Keratinocyte (primary cell): ENCODE measurements at places on chromosomes 6 and 20. TPM values are rescaled to one million over a fixed set of nuclear protein-coding genes. Genes with fewer than 3 reads are reported as not detected.

DNA sequence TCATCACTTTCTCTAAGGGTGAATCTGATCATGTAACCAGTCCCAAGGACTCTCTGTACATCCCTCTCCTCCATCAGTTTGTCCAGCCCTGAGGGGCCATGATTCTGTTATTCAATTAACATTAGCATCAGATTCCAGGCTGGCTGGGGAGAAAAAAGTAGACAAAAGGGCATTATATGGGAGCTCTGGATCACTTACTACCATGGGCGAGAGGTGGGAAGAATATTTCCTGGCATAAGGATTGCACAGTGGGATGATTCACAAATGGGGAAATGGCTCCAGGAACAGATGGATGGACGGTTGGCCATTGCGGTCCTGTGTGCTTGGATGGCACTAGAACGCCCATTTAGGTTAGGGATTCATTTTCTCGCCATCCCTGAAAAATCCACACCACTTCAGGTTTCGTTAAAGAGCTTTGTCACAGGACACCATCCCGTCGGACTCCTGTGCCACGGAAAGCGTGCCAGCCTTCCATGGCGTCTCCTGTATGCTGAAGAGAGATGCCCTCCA is 112.6 kb downstream of the THBS2 start:
- no peak overlapping the region for H3K27ac ChIP-seq
- no peaks in the 10 kb centered on the region for H3K36me3 ChIP-seq
- DNase-seq: no peak
- no peak overlapping the region for H3K4me3 ChIP-seq
- peaks cover 11% of the 10 kb centered on the region for H3K27me3 ChIP-seq
- H3K4me1 ChIP-seq: no peaks in the 10 kb centered on the region

- H3K4me1 ChIP-seq: peaks cover 28% of the 10 kb centered on the region
- no peak for DNase-seq
- H3K27me3 ChIP-seq: no peaks in the 10 kb centered on the region
- peak overlapping the region; percentile 97 for H3K27ac ChIP-seq
- H3K4me3 ChIP-seq: no peak overlapping the region
These were observed 111.2 kb downstream of the TRERF1 start for GRCh38 chr6:42340511-42340910.

- H3K36me3 ChIP-seq: no peaks in the 10 kb centered on the region
- no peak for DNase-seq
- no peak overlapping the region for H3K4me3 ChIP-seq
- H3K27me3 ChIP-seq: no peaks in the 10 kb centered on the region
- H3K27ac ChIP-seq: no peak overlapping the region
These were observed 100.4 kb downstream of the CD83 start for GRCh38 chr6:14217728-14218518.

DNA sequence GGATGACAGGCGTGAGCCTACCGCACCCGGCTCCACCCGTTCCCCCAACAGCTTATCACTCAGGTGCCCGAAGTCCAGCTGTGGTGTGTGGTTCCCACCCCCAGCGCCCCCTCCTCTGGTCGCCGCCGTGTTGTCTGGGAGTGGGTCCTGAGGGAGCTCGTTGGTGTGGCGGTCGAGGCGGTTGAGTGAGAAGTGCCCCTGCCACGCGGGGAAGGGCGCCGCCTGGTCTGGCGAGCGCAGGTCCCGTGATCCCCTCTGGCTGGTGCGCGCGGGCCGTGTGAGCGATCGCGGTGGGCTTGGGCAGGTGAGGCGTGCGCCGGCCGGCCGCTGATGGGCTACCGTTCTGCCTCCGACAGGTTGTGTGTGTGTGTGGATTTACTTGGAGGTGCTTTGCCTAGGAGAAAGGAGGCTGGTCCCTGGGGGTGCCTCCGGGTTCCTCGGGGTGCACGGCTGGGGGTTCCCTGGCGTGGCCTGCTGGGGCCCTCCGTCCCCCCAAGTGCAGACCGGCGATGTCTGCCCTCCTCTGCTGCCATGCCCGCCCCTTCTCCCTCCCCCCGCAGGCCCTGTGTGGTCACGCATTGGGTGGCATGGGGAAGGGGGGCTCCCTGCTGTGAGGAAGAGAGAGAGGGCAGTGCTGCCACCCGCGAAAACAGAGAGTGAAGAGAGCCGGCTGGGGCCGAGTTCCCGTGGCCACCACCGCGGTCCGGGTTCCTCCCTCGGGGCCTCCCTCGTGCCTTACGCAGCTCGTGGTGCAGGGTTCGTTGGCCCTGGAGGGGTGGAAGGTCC is 336.0 kb upstream of the DEFB115 start:
- H3K27me3 ChIP-seq: no peaks in the 10 kb centered on the region
- H3K4me3 ChIP-seq: no peak overlapping the region
- DNase-seq: no peak

GRCh38 chr20:44552568-44552949 is 29.8 kb upstream of the PKIG start:
- H3K4me1 ChIP-seq: peaks cover 11% of the 10 kb centered on the region
- H3K4me3 ChIP-seq: no peak overlapping the region
- DNase-seq: no peak
- H3K36me3 ChIP-seq: no peaks in the 10 kb centered on the region

SLC22A7 gene
- not detected in 3 replicates for polyA plus RNA-seq

GRCh38 chr6:18087396-18088165 is 34.9 kb downstream of the NHLRC1 start:
- H3K27me3 ChIP-seq: no peaks in the 10 kb centered on the region
- H3K4me1 ChIP-seq: no peaks in the 10 kb centered on the region
- no peaks in the 10 kb centered on the region for H3K36me3 ChIP-seq

GRCh38 chr20:49230561-49231133 is 11.4 kb downstream of the DDX27 start:
- no peak overlapping the region for H3K4me3 ChIP-seq
- H3K36me3 ChIP-seq: peaks cover 38% of the 10 kb centered on the region
- no peaks in the 10 kb centered on the region for H3K27me3 ChIP-seq

DNA sequence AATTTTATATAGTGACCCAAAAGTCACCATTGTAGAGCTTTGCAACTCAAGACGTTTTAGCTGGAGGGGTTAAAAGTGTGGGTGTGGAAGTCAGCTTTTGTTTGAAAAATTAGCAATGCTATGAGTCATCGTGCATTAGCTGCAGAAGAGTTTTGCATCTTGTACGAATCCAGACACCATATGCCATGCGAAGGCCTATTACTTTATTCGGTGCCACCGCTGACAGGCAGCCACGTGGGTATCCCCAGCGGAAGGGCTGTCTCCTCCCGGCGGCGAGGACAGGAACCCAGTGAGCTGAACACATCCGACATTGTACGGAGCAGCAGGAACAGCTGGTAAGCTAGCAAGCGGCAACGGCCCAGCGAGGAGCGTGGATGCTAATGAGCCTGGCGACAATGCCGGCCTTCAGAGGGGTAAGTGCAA is 84.4 kb downstream of the INSM1 start:
- H3K4me3 ChIP-seq: no peak overlapping the region
- H3K27me3 ChIP-seq: no peaks in the 10 kb centered on the region
- DNase-seq: peak; percentile 42
- peaks cover 9% of the 10 kb centered on the region for H3K4me1 ChIP-seq

DNA sequence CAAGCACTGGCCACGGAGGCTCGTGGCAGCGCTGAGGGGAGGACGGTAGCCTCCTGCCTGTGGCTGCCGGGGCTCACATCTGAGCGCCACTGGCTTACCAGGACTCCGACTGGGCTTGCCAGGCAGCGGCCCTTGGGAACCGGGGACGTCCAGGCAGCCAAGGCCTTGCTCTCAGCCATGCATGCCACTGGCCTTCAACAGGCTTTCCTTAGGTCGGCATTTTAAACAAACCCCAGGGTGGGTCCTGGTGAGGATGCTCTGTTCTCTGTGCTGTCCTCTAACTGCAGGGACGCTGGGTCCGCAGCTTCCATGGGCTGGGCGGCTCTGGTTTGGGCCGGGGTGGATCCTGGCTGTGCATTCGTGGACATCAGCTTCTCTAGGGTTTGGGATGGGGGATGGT is 59.1 kb upstream of the BHLHE23 start:
- peaks cover 4% of the 10 kb centered on the region for H3K27me3 ChIP-seq
- H3K4me1 ChIP-seq: no peaks in the 10 kb centered on the region
- DNase-seq: no peak
- no peak overlapping the region for H3K4me3 ChIP-seq
- H3K27ac ChIP-seq: no peak overlapping the region
- no peaks in the 10 kb centered on the region for H3K36me3 ChIP-seq

SIRPD gene
- not detected in 3 replicates for polyA plus RNA-seq

GRCh38 chr20:11145616-11146015 is 471.8 kb upstream of the JAG1 start:
- no peaks in the 10 kb centered on the region for H3K36me3 ChIP-seq
- H3K4me3 ChIP-seq: no peak overlapping the region
- H3K27me3 ChIP-seq: no peaks in the 10 kb centered on the region
- no peak for DNase-seq

GRCh38 chr6:166589337-166589731 is 2.9 kb upstream of the RAMACL start:
- no peaks in the 10 kb centered on the region for H3K36me3 ChIP-seq
- H3K27ac ChIP-seq: no peak overlapping the region
- no peaks in the 10 kb centered on the region for H3K27me3 ChIP-seq
- no peak for DNase-seq

DNA sequence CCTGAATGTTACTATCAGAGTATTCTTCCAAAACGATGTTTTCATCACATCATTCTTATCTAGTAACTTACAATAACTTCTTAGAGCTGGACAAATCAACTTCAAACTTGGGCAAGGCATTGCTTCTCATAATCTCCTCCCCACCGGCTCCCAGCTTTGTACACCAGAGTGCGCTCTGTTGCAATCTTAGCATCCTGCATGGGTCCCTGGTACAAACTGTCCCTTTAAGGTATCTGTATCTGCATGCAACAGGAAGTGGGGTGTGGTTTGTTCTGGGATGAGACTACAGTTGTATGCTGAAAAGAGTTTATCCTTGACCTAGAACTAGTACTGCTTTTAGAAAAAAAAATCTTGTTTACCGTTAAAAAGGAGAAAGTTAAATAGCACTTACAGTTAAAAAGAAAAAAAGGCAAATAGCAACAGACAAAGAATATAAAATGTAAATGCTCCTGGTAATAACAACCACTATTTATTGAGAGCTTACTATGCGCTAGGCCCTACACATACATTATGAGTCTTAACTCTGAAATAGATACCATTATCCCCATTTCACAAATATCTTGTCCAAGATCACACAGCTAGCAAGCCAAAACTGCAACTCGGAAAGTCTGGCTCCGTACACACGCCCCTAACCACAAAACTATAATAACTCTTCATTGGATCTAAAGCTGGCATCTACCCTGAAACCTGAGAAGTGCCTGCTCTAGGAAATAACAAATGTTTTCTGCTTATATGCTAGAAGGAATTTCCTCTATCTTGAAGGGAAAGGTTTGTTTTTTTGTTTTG is 9.8 kb upstream of the HECA start:
- H3K27ac ChIP-seq: no peak overlapping the region
- peak; percentile 59 for DNase-seq
- peaks cover 19% of the 10 kb centered on the region for H3K4me1 ChIP-seq
- H3K27me3 ChIP-seq: no peaks in the 10 kb centered on the region
- H3K4me3 ChIP-seq: no peak overlapping the region

DNA sequence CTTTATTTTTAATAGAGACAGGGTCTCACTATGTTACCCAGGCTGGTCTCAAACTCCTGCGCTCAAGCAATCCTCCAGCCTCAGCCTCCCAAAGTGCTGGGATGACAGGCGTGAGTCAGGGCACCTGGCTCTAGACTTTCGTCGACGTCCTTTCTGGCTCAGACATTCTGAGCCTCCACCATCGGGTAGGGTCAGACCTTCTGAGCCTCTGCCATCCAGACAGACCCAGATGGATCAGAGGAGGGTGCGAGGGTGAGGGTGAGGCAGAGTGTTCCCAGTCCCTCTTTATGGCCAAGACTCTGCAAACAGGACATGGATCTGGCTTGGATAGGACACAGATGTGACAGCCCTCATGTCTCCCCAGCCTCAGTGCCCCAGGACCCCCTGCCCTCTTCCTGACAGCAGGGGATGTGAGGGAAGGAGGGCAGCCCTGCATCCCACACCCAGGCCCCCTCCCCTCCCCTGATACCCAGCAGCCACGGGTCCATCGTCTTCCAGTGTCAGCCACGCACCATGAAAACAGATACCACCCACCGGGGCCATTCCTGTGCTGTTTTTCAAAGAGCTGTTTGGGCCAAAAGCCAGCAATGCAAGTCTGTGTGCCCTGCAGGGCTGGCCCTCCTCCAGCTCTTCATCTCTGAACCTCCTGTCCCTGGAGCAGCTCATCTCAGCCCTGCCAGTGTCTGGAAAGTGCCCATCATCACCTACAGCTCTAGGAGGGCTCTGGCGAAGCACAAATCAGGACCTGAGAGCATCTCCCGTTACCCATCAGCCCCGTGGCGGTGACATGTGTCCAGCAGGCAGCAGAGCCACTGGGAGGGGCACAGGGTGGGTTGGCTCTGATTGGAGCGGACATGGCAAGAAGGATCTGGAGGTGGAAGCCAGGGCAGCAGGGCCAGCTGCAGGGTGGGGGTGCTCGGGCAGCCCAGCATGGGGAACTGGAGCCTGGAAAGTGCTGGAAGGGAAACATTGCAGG is 208.4 kb downstream of the PREX1 start:
- no peak overlapping the region for H3K27ac ChIP-seq
- peaks cover 21% of the 10 kb centered on the region for H3K4me1 ChIP-seq
- peaks cover 29% of the 10 kb centered on the region for H3K27me3 ChIP-seq
- no peak overlapping the region for H3K4me3 ChIP-seq
- H3K36me3 ChIP-seq: no peaks in the 10 kb centered on the region

- no peak overlapping the region for H3K4me3 ChIP-seq
- H3K36me3 ChIP-seq: no peaks in the 10 kb centered on the region
- no peaks in the 10 kb centered on the region for H3K27me3 ChIP-seq
- no peak for DNase-seq
- H3K27ac ChIP-seq: no peak overlapping the region
- peaks cover 8% of the 10 kb centered on the region for H3K4me1 ChIP-seq
These were observed 3.6 kb upstream of the DSN1 start for GRCh38 chr20:36777167-36777566.

GRCh38 chr6:24445704-24446103 is 43.0 kb downstream of the MRS2 start:
- H3K27ac ChIP-seq: no peak overlapping the region
- no peaks in the 10 kb centered on the region for H3K27me3 ChIP-seq
- H3K4me1 ChIP-seq: no peaks in the 10 kb centered on the region
- DNase-seq: no peak
- no peaks in the 10 kb centered on the region for H3K36me3 ChIP-seq

DNA sequence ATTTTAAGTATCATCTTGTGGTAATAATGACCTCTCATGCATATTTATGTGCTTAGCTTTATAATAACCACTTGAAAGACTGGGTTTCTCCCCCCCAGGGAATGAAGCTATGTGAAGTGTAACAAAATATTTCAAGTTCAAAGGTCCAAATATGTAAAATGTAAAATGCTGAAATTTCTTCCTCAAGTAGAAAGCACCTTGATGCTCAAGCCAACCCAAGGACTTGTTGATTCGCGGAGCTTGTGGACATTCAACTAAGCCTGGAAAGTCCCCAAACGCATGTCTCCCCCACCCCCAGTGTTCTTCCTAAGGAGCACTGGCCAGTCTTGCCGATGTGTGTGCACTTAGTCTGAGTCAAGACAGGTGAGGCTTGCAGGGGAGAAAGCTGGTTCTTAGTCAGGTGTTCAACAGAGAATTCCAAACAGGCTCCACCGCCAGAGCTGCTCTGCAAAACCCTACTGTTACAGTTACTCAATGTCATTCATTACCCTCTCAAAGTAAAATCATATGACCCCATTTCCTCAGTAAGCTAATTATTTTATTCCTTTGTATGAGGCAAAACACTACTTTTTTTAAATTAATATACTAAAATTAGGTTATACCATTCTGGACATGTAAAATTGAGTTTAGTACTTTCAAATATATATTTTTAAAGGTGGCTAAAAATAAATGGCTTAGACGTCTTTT is 46.9 kb upstream of the QKI start:
- no peak for DNase-seq
- no peaks in the 10 kb centered on the region for H3K27me3 ChIP-seq
- no peaks in the 10 kb centered on the region for H3K4me1 ChIP-seq
- H3K4me3 ChIP-seq: no peak overlapping the region
- no peak overlapping the region for H3K27ac ChIP-seq

GRCh38 chr6:109009236-109009961 is 85.2 kb downstream of the SESN1 start:
- no peaks in the 10 kb centered on the region for H3K27me3 ChIP-seq
- DNase-seq: no peak
- peak overlapping the region; percentile 96 for H3K27ac ChIP-seq
- H3K4me3 ChIP-seq: peak overlapping the region; percentile 99
